ENCODE measurements at places on chromosomes 5 and 9.

GRCh38 chr5:116361171-116361967, 213.3 kb downstream of the SEMA6A start:
- DNase-seq: no peak

GRCh38 chr9:74824654-74825053, 63.1 kb downstream of the TRPM6 start:
- no peak for DNase-seq

DNA sequence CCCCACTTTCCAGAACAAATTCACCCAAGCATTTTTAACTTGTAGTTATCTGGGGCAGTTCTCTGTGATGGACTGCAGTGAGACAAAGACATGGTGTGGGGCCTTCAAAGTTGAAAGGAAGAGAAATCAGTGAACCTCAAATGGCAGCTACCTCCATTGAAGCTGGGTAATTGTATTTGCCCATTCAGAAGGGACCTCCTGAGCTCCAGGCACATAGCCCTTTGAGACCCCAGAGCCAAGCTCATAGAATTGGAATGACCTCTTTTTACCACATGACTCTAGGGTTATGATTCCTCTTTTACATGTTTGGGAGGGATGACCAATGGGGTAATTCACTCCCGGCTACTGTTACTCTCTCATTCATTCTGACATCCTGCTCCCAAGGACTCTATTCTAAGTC, 368.4 kb upstream of the ITGA1 start:
- DNase-seq: no peak

- DNase-seq: no peak
Measured at GRCh38 chr9:112331674-112331952, 1.8 kb downstream of the PTBP3 start.

- no peak for DNase-seq
Measured at GRCh38 chr5:151697452-151697851, 10.7 kb upstream of the SPARC start.

Measured in CD4-positive, alpha-beta T cell treated with Interleukin-10 for 1 hour (primary cell).